ENCODE measurements at places on chromosomes 2 and 18.

DNA sequence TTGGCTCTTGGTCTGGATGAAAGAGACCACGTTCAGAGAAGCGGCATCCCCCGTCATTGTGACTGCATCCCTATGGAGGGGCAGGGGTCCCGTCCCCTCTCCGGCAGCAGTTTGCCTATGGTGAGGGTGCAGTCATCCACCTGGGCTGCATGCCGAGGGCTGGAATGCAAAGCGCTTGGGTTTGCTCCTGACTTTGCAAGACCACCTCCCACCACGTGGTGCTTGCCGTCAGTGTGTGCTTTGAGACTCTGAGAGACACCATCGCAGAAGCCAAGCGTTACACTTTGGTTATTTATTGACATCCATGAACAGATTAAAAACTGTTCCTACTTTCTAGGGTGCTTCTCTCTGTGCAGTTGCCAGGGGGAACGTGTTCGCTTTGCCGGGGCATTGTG, 59.5 kb downstream of the SH3RF3 start:
- no peak for DNase-seq

DNA sequence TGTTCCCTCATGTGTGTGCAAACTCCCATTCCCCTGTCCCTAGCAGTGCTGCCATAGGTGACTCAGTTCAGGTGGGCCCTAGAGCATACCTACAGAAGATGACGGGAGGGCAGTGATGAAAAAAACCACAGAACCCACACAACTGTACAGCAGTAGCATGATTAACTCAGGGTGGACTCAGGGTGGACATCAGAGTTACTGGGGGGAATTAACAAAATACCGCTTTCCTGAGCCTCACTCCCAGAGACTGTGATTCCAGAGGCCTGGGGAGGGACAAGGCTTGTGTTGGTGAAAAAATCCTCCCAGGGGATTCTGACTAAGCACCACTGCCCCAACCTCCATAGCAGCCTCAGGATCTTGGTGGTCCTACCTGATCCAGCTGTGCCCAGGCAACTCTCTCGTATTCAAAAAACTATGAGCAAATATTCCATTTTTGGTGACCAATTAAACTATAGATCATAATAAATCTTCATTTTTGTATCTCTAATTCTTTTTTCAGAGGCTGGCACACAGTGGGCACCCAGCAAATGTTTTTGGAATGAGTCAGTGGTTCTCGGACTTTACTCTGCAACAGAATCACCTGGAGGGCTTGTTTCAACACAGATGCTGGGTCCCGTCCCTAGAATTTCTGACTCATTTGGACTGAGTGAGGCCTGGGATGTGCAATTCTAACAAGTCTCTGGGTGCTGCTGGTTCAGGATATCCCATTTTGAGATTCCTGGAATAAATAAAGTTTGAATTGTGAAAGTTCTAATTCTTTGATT, 84.1 kb upstream of the NABP1 start:
- DNase-seq: no peak

DNA sequence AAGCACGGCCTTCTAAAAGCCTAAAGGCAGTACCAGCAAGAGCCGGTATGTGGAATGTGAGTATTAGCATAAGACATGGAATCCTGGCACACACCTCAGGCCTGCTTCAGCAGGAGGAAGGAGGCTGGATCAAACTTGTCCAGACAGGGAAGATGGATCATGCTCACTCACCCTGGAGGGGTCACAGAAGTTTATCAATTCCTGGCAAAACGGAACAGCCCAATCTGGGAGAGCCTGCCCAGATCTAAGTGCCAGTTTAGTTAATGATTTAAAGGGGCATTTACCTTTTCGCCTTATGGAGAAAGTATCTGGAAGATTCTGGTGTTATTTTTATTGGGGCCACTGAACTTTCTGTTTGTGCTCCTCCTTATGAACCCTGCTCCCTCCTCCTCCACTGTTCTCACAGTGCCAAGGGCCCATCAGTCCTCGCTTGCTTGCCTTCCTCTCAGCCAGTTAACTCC, 58.3 kb upstream of the NFE2L2 start:
- no peak for DNase-seq

GRCh38 chr2:15832849-15833680, 107.3 kb upstream of the MYCN start:
- DNase-seq: no peak

DNA sequence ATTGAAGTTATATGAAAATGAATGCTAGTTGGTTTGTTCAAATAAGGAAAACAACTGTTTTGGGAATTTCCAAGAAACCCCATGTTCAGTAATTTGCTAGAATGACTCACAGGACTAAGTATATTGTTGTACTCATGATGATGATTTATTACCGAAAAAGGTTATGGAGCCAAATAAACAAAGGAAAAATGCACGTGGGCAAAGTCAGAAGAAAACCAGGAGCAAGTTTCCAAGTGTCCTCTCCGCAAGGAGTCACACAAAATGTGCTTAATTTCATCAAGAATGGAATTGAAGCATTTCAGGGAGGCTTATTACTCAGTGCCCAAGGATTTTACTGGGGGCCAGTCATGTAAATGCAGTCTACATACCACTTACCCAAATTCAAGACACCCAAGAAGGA, 1652.4 kb upstream of the TMEFF2 start:
- DNase-seq: no peak

GRCh38 chr2:84441036-84441435, 18.0 kb downstream of the SUCLG1 start:
- DNase-seq: no peak

GRCh38 chr2:229713371-229714079, 830 bp downstream of the DNER start:
- no peak for DNase-seq

- no peak for DNase-seq
Measured at GRCh38 chr2:27914805-27915175, 24.3 kb downstream of the BABAM2 start.

- DNase-seq: no peak
Measured at GRCh38 chr2:101892377-101892776, 99.4 kb upstream of the IL1R2 start.

DNA sequence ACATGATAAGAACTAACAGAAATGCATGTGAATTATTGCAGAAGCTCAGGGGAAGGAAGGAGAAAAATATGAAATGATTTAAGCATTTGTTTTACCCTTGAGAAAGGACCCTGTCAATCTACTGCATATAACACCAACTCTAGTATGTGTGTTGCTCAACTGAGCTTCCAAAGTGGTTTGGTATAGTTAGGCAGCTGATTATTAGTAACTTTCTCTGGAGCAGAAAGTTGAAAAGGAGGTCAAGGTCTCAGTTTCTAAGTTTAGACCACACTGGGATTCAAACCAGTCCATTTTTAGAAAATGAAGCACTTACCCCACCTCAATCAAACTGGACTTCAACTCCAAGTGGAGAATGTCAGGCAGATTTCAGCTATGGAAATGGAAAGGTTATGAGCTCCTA, 123.3 kb upstream of the CDC42EP3 start:
- no peak for DNase-seq

Measured in stimulated activated naive CD4-positive, alpha-beta T cell treated with Interleukin-2 at 50 U/mL for 16 hours (primary cell).